ENCODE measurements at places on chromosomes 2 and 18.

DNA sequence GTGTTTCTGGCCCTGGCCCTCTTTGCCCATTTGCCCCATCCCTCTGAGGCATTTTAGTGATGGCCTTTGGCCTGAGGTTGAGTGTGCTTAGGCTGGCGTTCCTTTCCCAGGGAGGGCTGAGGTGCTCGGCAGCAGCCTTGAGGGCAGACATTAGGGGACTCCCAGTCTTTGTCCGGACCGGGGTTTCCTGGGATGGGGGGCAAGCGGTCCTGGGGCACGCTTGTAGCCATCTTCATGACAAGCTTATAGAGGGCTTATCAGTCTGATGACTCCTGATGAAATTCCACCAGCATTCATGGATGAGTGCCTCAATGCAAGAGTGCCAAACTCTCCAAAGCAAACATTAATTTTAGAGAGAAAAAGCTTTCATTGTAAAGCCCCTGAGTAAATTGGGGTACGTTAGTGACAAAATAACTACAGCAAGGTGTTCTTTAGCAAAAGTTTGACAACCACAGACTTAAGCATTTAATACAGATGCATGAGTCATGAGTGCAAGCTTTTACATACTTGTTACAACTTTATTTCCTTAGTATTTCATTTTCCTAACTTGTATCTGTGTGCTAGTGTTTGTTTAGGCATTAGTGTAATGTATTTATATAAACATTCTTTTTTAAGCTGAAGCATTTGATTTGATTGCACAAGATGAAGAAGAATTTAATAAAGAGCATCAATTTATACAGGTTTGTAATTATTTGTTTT, 45.6 kb downstream of the CEP192 start:
- DNase-seq: no peak

DNA sequence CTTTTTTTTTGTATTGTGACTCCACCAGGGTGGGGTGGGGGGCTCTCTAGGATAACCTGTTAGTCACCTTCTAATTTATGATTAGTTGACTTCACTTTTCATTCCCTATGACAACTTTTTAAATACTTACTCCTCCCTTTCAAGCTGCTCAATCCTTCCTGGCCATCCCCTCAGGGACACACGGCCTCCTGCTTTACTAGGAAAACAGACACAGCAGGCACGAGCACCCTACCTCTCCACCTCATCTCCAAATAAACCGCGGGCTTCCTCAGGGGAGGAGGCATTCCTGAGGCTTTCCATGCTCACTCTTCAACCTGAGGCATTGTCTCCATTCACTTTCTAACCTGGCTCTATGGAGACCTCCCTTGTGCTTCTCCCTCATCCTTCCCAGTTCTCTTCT, 33.0 kb downstream of the B4GALT6 start:
- no peak for DNase-seq

- DNase-seq: no peak
Observed at GRCh38 chr2:179571721-179572120, 289.7 kb downstream of the ZNF385B start.

GRCh38 chr18:9571546-9571945, 42.8 kb downstream of the PPP4R1 start:
- DNase-seq: no peak

DNA sequence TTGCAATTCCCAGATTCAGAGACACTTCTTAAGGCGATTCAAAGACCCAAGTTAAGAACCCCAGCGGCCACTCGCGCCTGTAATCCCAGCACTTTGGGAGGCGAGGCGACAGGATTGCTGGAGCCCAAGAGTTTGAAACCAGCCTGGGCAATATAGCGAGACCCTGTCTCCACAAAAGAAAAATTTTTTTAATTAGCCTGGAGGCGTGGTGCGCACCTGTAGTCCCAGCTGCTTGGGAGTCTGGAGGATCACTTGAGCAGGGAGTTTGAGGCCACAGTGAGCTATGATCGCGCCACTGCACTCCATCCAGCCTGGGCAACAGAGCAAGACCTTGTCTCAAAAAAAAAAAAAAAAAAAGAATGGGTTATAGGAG, 585 bp upstream of the ANAPC1 start:
- no peak for DNase-seq

DNA sequence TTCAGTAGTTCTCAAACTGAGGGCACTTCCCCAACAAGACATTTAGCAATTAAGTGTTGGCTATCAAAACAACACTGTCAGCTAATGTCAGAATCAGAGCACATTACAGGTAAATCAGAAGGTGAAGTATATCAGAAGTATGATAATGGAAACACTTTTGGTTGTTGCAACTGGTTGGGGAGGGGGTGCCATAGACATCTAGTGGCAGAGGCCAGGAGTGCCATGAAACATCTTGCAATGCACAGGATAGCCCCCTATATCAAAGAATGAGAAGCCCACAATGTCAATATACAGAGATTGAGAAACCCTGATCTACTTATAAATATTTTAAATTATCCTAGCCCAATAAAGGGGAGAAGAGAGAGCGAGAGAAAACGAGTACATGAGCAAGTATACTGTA, 4.9 kb upstream of the XPO1 start:
- DNase-seq: no peak

DNA sequence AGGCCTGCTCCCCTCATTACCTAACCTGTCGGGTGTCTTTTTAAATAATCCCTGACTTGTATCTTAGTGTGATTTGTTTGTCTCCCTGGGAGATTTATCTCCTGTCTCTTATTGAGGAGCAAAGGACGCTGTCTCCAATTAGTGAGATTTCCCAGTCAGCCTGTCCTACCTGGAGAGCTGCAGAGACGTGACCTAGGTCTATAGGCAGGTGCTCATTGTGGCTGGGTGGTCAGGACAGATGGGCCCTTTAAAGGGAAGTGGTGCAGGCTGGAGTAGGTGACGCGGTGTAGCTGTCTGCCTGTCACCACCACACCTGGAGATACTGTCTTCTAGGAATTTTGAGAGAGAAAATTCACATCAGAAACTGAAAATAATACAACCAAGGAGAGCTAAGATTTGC, 28.0 kb downstream of the PLB1 start:
- no peak for DNase-seq

DNA sequence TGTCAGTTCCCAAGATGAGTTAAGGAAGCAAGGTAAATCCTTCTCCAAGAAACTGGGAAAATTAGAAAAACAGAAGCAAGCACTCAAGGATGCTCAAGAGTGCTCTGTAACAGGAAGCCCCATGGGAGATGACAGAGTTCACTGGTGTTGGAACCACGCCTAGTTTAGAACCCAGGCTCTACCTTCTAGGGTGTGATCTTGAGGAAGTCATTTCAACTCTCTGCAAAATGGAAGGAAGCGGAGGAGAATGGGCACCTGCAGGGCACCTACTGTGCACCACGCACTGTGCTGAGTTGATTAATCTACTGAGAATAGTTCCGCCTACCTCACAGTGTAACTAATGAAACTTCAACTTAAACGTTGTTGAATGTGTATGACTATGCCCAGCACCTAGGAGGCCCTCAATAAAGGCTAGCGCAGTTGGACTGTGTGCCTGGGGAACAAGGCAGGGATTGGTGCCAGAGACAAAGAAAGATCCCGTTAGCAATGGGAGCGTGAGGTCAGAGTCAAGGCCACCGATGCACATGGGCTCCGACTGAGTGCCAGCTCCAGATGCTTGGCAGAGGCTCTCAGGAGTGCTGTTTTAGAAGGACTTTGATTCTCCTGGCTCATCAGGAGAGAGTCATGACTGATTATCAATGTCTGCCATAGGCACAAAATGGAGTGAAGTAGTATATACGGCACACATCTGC, 93.7 kb downstream of the MAPK4 start:
- DNase-seq: no peak

- DNase-seq: no peak
Observed at GRCh38 chr2:209472871-209473270, 49.0 kb downstream of the MAP2 start.

DNA sequence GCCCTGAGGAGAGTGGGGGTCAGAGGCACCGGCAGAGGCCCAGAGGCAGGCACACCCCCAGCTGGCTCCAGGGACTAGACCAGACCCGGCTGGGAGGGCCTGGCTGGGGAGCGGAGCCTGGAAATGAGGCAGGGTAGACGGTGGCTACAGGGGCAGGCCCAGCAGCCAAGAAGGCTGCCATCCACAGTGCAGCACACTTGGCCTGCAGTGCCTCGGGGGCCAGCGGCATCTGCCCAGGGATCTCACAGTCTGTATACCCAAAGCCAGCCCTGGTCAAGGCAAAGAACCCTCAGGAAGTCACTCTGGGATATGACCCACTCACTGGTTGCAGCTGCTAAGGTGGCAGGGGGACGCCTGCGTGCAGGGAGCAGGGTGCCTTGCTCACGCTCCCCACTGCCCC, 17.8 kb downstream of the PER2 start:
- no peak for DNase-seq

GRCh38 chr2:231611273-231612108, 18.8 kb downstream of the TEX44 start:
- DNase-seq: no peak
